GDM1 (cell line): ENCODE measurements at places on chromosomes 1 and 21.

- DNase-seq = no peak
Measured at GRCh38 chr1:167710836-167711235, 10.9 kb upstream of the MPZL1 start.

DNA sequence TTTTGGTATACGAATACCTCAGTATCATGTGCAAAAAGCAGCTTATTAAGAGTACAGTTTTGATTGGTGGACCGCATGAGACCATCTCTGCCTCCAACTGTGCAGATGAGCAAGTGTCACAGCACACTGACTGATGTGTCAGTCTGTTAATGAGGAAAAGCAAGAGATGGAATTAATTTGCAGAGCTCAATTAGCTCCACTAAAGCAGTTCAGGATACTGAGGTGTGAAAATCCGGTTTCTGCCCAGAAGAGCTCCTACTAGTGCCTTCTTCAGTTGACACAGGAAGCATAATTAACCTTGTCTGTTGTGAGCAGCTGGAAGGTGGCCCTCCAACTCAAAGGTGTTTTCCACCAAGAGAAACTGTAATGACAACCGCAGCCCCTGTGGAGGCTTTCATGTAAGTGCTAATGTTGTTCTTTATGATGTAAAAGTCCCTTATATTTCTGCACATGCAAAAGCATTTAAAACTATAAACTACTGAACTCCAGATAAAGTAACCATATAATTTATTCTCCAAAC, 44.3 kb downstream of the PCNX2 start:
- no peak for DNase-seq

DNA sequence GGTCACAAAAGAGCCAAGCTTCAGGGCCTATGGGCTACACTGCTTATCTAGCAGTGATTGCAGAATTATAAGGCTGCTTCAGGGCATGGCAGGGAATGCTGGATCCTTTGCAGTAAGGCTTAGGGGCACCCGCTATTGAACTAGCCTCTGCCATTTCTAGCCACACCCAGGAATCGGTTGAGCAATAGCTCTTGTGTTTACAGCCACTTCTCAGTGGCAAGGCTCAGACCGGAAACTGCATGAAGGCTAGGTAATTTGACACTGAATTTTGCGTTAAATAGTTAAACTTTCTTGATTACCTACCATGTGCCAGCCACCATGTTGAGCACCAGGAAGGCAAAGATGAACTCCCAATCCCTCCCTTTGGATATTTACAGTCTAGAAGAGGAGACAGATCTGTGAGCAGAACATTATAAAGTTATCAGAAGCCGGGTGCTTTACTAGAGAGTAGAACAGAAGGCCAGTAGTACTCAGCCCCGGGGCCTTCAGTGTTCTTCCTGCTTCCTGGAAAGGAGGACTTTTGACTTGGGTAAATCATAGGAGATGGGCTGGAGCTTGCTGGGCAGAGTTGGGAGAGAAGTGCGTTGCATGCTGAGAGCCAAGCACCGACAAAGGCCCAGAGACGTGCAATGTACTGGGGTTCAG, 98.6 kb upstream of the LPGAT1 start:
- no peak for DNase-seq

- no peak for DNase-seq
Measured at GRCh38 chr1:31380181-31380580, 7.3 kb upstream of the FABP3 start.

DNA sequence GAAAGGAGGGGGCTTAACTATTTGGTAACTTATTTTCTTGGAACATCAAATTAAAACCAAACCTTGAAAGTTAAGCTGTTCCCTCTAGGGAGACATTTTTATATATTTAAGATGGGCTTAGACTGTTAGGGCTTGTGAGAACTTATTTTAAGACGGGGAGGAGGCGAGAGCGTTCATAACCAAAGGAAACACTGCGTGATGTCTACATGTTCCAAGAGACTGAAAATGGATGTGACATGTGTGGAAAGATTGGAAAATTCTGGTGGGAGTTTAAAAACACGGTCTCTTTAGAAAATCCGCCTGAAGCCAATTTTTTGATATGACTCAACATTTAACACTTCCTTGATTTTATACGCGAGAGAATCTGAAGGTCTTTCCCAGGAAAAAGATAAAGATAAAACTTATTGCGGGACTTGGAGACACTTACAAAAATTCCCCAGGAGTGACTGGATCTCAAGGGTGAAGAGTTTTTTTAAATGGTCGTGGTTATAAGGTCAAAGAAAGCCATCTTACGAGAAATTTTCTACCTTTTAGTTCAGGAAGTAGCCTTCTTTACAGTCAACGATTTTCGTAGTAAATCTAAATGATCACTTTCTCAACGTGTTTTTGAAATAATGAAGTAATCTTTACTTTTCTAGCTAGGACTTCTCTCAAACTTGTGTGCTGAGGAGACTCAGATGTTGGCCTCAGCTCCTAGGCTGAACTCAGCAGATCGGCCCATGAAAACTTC, 828 bp downstream of the PNRC2 start:
- no peak for DNase-seq
